ENCODE measurements at places on chromosomes 11 and 22.
A peak's percentile ranks its signal among the peaks of the same experiment; 100 is the strongest.

DNA sequence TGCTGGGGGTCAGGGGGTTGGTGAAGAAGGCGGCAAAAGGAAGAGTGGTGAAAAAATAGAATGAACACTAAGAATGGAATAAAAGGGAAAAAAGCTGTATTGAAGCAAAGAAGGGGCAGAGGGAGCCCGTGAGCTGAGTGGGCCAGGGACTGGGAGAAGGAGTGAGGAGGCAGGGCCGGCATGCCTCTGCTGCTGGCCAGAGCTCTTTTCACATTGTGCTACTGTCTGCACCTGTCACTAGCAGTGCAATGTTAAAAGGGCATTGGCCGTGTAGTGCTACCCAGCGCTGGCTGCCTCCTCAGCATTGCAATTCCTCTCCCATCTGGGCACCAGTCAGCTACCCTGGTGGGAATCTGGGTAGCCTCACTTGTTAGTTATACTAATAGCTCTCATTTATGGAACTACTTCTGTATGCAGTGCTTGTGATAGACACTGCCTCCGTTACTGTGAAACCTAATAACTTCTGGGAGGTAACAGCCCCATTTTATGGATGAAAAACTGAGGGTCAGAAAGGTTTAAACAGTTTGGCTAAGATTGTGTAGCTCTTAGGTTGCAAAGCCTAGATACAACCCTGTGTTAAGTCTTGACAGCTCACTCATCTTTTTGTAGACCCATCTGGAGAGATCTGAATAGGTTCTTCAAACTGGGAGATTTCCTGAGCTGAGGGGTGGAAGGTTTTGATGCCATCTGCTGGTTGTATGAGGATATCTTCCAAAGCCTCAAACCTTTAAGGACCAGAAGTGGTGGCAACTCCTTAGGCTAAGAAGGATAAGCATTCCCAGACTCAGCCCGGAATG, 8.5 kb downstream of the YPEL4 start:
- DNase-seq = no peak

GRCh38 chr22:39480557-39480956, 21.5 kb upstream of the MIEF1 start:
- no peak for DNase-seq

GRCh38 chr11:35365961-35366360, 53.4 kb downstream of the SLC1A2 start:
- DNase-seq = no peak

GRCh38 chr11:77820565-77821348, at the start of the genes AAMDC and RSF1:
Gene AAMDC (plus strand): TSS chr11:77821144. CDS start chr11:77842497, 21,353 bp downstream.
Gene RSF1 (minus strand): TSS chr11:77820722. CDS start chr11:77820714, 8 bp downstream.
- peak; percentile 92 for DNase-seq

DNA sequence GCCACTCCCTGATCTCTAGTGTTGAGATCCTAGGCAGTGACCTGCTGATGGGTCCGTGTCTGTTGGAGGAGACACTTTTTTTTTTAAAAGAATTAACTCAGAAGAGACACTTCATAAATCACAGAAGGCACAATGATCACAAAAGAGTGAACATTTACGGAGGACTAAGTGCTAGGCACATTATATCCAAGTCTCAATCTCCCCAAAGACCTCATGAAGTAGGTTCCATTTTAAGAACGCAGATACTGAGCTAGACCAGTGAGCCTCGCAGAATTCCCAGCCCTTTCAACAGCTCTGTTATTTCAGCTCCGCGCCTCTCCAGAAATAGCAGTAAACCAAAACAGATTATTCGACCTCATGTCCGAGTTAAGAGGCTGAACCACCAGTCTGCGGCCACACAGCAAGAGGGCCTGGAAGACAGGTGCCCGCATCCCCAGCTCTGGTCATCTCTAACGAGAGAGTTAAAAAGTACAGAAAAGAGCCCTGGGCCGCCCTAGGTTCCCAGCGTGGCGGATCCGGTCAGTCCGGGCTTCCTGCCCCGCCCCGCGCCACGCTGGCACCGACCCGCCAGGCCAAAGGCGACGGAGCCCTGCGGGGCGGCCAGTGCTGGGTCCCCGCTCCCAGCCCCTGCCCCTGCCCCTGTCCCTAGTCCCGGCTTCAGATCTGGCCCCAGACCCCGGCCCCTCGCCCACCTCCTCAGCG, 612 bp downstream of the XBP1 start:
- peak; percentile 25 for DNase-seq

DNA sequence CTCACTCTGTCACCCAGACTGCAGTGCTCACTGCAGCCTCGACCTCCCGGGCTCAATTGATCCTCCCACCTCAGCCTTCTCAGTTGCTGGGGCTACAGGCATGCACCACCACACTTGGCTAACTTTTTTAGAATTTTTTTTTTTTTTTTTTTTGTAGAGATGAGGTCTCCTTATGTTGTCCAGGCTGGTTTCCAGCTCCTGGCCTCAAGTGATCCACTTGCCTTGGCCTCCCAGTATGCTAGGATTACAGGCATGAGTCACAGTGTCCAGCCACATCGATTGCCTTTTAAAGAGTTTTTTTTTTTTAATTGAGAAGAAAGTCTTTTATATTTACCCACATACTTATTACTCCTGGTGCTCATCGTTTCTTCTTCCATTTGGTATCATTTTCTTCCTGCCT, 30.0 kb downstream of the PARVG start:
- DNase-seq = no peak

DNA sequence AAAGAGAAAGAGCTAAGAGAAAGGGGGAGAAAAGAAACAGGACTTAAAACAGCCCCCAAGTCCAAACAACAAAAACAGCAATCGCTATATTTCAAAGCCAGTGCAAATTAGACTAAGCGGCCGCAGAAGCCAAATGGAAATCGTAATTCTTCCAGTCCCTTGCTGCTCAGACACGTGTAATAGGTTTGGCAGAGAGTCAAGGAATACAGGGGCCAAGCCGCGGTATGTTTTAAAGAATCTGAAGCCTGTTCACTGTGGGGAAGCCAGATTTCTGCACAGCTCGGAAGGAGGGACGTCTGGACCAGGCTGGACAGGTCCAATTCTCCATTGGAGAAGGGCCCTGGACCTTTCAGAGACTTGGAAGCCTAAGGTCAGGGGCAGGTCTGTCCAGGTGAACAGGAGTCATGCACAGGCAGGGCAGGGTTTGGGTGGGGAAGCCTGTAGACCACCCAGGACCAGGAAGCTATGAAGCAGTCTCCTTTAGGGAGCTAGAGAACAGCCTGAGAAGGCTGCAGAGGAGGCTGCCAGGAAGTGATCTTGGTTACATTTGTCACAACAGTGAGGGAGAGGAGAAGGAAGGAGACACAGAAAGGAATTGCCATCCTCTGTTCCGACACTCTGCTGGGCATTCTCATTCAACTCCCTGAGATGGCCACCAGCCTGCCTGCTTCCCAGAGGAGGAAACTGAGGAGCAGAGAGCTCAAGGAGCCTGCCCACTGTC, 265.5 kb upstream of the ISX start:
- DNase-seq = no peak
